Right renal pelvis (tissue), 4 donors: ENCODE measurements at places on chromosomes 12 and 14. TPM values are rescaled to one million over a fixed set of nuclear protein-coding genes. Genes with fewer than 3 reads are reported as not detected.

The KRT78 gene
- not detected for polyA plus RNA-seq

DNA sequence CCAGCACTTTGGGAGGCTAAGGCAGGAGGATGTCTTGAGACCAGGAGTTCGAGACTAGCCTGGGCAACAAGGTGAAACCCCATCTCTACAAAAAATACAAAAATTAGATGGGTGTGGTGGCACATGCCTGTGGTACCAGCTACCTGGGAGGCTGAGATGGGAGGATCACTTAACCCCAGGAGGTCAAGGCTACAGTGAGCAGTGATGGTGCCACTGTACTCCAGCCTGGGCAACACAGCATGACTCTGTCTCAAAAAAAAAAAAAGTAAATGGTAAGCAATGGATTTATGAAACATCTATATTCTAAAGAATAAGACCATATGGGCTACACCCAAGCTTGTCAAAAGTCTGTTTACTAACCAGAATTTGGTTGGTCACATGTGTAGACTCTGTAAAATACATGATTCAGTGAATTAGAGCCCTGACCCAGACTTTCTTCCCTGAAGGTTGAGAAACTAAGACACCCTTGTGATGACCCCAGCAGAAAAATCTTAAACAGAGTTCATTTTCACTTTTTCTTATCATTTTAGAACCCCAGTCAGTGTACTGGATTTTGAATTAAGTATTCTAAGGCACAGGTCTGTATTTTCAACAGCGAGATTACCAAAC, 12.1 kb downstream of the FGD6 start:
- DNase-seq, result no peak

DNA sequence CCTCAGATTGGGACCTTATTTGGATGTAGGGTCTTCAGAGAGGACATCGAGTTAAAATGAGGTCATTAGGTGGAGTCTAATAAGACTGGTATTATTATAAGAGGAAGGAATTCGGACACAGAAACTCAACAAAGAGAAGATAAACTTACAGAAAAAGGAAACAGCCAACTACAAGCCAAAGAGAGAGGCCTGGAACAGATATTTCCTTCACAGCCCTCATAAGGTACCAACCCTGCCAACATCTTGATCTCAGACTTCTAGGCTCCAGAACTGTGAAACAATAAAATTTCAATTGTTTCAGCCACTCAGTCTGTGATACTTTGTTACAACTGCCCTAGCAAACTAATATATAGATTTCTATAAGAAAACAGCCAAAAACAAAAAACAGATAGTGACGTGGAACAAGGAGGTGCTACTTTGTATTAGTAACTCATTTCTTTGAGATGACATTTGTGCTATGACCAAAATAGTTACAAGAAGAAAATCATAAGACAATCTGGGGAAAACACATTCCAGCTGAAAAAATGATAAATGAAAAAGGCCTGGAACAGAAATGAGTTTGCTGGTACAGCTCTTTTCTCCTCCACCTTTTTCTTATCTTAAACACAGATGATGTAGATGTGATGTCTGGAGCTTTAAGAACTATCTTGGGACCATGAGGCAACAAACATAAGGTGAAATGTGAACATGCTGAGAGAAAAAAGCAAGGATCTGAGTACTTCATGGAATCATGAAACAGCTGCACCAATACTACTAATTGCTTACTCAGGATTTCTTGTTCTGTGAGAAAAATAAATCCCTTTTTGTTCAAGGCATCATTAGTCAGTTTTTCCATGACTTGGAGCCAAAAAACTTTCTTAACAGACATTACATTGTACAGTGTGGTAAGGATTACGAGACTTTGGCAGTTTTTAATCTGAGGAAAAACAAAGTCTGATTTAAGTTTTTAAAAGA, 243.2 kb downstream of the ANO6 start:
- no peak for DNase-seq

GRCh38 chr12:114335607-114336006, 70.3 kb downstream of the TBX5 start:
- DNase-seq, result no peak
